ENCODE measurements at places on chromosomes 3 and 15.

GRCh38 chr3:31485196-31485595 lies 47.5 kb upstream of the STT3B start:
- no peak for DNase-seq

- no peak for DNase-seq
Observed at GRCh38 chr15:74203914-74204431, 1.4 kb upstream of the STRA6 start.

GRCh38 chr15:70447521-70447920 lies 315.8 kb downstream of the UACA start:
- no peak for DNase-seq

DNA sequence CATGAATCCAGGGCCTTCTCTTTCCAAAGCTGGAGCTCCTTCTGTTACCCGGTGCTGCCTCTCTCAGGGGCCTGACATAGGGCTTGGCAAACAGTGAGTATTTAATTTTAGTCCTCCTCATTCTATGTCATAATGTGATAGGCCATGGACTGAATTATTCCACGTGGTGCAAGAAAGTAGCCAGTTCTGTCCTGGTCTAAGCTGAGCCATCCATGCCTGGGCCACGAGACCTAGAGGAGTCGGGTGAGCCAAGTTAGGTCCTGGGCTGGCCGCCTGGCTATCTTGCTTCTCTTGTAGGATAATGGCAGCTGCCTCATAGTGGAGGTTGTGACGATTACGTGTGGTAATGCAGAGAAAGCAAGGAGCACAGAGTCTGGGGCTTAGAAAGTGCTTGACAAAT lies 170.6 kb downstream of the FAM43A start:
- no peak for DNase-seq

DNA sequence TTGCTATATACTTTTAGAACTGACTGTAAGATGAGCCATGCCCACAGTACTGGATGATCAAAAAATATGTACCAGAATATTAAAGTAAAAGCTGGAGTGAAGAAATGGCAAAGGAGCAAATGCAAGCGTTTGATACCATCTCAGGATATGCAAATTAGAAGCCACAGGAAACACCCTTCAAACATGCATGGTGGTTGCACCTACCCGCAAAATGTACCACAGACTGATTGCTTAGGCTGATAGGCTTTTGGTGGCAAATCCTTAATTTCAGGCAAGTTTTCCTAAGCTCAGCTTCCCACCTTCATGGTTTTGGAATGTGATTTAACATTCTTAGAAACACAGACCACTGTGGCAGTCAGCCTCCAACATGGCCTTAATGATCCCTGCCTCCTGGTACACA lies 149.0 kb downstream of the PDZRN3 start:
- no peak for DNase-seq

DNA sequence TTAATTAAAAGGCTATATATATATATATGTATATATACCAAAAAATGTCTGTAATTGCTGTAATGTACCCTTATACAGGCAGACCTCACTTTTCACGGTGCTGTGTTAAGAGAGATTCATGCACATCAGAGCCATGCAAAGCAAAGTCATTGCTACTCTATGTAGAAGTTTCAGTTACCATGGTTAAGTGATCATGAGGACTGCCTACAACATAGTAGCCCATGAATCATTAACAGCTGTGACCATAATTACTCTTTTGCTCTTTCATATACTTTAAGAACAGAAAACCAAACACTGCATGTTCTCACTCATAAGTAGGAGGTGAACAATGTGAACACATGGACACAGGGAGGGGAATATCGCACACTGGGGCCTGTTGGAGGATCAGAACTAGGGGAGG lies 225.3 kb upstream of the EPHA3 start:
- DNase-seq: no peak

GRCh38 chr3:47863391-47864128 lies 60.6 kb downstream of the DHX30 start:
- DNase-seq: no peak

- no peak for DNase-seq
Observed at GRCh38 chr3:159189994-159190669, 388.3 kb downstream of the MFSD1 start.

- no peak for DNase-seq
Observed at GRCh38 chr3:132549890-132550578, 47.0 kb upstream of the ACKR4 start.

DNA sequence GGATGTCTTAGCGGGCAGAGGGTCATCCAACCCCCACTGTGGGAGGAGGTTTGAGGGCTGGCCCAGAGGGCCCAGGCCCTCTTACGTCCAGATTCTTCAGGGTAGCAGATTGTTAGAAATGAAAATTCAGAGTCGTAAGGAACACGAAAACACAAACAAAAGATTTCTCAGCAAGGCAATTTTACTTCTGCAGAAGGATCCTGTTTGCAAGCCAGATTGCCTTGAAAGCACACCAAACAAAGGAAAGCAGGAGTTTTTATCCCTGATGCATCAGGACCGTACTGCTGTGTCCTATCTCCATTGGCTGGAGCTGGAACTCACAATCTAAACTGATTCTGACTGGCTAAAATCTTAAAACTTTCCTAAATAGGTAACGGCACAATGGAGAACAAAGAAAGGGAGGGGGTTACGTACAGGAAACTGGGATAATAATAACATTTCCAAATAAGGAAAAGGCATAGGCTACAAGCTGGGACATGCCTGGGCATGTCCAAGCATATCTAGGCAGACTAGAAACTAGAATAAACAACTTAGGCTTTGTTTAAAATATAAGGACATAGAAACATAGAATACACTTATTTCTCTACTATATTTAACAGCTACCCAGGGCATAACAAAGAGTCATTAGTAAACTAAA lies 97.3 kb upstream of the C2CD4B start:
- DNase-seq: no peak

GRCh38 chr3:11371747-11372146 lies 99.5 kb downstream of the ATG7 start:
- DNase-seq: no peak

- DNase-seq: no peak
Observed at GRCh38 chr15:88644741-88645140, 5.9 kb downstream of the ISG20 start.

GRCh38 chr3:173354124-173354523 lies 43.4 kb upstream of the NLGN1 start:
- DNase-seq: no peak

DNA sequence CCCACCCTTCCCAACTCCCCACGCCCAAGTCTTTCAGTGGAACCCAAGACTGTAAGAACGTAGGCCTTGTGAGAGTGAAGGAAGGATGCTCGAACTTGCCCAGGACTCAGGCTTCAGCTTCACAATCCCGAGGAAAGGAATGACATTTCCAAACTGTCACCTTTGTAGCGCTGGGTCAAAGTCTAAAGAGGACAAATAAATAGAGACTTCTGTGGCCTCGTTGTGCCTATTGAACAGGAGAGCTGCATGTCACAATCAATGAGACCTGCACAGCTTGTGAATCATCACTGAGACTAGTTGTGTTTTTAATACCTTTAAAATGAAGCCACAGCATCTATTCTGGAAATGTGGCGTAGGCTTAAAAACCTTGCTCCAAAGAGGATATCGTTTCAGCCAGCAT lies 222.8 kb upstream of the ST8SIA2 start:
- no peak for DNase-seq

DNA sequence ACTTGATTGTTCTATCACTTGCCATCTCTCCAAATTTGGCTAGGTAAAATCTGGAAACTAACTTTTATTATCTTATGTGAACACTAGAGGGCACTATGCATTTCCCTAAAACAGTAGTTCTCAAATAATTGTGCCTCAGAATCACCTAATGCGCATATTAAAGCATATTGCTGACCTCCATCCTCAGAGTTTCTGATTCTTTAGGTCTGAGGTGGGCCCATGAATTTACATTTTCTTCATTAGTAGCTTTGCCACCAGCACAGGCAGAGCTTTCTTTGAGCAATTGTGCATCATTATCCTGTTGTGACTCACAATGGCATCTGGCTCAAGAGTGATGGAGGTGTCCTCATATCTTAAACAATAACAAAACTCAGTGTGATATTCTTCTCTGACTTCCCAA lies 17.5 kb upstream of the BCHE start:
- DNase-seq: no peak

- DNase-seq: peak; percentile 1
Observed at GRCh38 chr15:97961067-97961954, 808 bp downstream of the ARRDC4 start.

GRCh38 chr3:127458696-127459604 lies 131.6 kb downstream of the TPRA1 start:
- DNase-seq: no peak

GRCh38 chr15:61479613-61480012 lies 250.5 kb upstream of the RORA start:
- no peak for DNase-seq

- no peak for DNase-seq
Observed at GRCh38 chr15:87703327-87704111, 553.0 kb downstream of the NTRK3 start.

- DNase-seq: no peak
Observed at GRCh38 chr15:51060030-51060673, 34.6 kb downstream of the TNFAIP8L3 start.

GRCh38 chr3:67655364-67656121 lies 1.1 kb upstream of the SUCLG2 start:
- DNase-seq: no peak

DNA sequence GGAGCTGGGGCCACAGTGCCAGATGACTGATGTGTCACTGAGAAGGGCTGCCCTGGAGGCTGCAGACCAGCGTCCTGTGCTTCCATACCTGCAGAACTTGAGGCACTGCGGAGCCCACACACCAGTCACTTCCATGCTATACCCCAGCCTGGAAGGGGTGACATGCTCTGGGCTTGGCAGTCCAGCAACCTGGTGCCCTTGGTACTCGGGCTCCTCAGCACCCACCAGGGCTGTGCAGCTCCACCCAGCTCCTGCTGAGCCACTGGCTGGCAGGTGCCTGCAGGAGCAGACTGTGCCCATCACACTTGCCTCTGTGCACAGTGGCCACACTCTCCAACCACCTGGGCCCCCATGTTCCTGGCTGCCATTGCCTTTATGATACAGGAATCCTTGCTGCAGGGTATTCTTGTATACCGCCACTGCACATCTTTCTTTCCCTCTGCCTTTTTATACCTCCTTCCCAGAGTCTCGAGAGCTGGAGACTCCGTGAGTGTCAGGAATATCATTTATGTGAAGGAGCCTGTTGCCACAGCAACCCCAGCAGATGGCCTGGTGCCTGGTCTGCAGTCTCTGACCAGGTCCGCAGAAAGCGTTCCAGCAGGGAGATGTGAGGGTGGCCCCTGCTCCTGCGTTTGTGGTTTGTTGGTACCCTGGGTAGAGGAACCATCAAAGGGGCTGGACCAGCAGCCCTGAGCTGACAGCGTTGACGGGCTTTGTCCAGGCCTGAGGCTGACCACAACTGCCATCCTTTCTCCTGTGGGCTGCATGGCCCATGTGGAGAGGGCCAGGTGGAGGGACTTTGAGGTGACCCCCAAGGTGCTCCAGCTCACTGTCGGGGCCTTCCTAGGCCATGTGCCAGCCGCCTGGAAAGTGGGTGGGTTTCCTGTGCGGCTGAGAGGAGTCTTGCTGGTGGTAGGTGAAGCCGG lies 93.4 kb upstream of the PLXNA1 start:
- DNase-seq: no peak

GRCh38 chr3:5023777-5024346 lies 44.6 kb downstream of the BHLHE40 start:
- no peak for DNase-seq

GRCh38 chr3:108940568-108941263 lies 13.0 kb downstream of the GUCA1C start:
- no peak for DNase-seq

GRCh38 chr3:17355591-17355990 lies 386.8 kb downstream of the TBC1D5 start:
- no peak for DNase-seq

All from HCT116 (cell line).